ENCODE measurements at places on chromosomes 11 and 22.

- DNase-seq = no peak
Observed at GRCh38 chr22:30121960-30122359, 41.7 kb downstream of the HORMAD2 start.

DNA sequence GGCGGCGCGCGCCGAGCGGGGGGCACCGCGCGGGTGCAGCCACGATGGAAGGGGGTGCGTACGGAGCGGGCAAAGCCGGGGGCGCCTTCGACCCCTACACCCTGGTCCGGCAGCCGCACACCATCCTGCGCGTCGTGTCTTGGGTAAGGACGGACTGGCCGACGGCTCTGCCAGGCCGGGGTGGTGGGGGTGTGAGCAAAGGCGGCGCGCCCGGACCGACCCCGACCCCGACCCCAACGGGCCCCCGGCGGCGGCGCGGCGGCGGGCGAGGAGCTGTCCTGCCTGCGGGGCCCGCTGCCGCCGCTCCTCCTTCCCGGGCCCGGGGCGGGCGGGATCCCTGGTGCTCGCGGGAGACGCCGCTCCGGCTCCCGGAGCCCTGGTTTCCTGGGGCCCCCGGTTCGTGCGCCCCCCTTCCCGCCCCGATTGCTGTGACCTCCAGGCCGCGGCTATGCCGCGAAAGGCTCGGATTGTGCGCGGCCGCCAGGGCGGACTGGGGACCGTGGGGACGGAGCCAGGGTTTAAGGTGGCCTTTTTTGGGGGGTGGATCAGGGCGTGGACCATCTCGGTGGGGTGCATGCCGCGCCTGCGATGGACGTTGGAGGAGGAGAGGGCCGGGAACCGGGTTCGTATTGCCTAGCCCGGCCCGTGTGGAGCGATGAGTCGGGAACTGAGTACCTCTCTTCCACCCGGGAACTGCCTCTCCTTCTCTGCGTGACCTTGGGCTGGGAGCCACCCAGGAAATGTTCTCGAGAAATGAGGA, at the start of gene SYNGR1:
Gene SYNGR1 (plus strand): TSS at position 25 of the 760 bp plus-strand sequence. CDS start 20 bp downstream, at position 45.
- DNase-seq = no peak

- no peak for DNase-seq
Observed at GRCh38 chr11:118975771-118976709, 4.5 kb downstream of the FOXR1 start.

DNA sequence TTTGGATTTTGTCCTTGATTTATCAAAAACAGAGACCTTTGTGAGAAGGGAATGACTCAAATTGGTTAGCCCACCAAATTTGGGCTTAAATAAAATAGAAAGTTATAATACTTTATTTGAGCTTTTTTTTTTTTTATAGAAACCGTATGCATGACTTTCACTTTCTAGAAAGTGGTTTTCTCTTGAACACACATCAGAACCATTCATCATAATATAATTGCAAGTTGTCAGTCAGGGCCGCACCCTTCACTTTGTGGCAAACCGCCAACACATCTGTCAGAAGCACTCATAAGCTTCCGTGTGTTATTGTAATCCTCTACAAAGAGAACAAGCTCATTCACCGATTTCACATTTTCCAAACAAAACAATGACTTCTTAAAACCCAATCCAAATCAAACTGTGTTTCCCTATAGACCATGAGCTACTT, 76.1 kb downstream of the SOX6 start:
- no peak for DNase-seq

DNA sequence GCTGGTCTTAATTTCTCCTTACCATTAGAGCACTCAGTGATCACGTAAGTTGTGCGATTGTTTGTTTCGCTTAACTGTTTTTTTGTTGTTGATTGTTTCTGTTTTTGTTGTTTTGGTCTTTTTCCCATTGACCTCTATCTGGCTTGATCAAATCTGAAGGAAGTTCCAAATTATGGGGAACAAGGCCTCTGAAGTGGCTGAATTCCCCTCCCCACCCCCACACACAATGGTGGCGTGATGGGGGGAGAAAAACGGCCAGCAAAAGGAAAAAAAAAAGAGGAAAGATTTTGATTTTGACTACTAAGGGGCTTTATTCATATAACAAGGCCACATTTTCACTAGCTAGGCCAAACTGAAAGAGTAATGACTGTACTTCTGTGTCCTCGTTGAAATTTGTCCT, 53.6 kb downstream of the OSBPL5 start:
- no peak for DNase-seq

- DNase-seq = no peak
Observed at GRCh38 chr11:68031144-68031464, 623 bp downstream of the NDUFS8 start.

DNA sequence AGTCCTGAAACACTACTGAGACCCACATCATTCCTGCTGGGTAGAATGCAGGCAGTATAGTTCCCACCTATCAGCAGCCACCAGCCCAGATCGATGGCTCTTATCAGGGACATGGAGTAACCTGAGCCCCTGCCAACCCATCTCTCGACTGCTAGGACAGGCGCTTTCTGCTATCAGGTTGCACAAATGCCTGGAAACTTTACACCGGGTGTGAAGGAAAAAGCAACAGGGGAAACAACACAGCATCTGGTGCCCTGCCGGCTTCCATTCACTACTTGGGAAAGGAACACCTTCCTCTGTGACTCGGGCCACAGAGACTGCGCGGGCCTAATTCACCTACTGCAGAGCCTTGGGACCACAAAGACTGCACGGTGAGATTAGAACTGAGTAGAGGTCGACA, 18.5 kb downstream of the RBFOX2 start:
- DNase-seq = no peak

DNA sequence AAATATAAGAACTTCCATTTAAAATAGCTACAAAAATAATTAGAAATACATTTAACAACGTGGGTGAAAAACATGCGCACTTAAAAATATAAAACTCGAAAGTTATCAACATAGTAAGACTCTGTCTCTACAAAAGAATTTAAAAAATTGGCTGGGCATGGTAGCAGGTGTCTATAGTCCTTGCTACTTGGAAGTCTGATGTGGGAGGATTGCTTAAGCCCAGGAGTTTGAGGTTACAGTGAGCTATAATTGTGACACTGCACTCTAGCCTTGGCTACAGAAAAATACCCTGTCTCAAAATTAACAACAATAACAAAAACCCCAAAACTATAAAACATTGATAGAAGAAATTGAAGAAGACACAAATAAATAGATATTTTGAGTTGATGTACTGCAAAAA, 13.8 kb upstream of the CASP12 start:
- DNase-seq = no peak

- DNase-seq = no peak
Observed at GRCh38 chr22:48663297-48663696, 1164.4 kb downstream of the BRD1 start.

DNA sequence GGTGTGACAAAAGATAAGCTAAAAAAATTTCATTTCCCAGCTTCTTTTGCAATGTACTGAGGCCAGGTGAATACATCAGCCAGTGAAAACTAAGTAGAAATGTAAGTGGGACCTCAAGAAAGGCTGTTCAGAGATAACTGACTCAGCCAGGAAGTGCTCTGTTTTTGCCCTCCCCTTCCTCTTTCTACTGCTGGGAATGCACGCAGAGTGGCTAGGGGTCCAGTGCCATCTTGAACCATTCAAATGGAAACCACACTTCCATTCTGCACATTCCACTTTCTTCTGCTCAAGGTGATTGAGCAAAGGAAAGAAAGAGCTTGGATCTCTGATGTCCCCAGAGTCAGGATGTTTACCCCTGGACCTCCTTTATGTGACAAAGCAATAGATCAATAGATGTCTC, 27.8 kb upstream of the LMO2 start:
- DNase-seq = no peak

DNA sequence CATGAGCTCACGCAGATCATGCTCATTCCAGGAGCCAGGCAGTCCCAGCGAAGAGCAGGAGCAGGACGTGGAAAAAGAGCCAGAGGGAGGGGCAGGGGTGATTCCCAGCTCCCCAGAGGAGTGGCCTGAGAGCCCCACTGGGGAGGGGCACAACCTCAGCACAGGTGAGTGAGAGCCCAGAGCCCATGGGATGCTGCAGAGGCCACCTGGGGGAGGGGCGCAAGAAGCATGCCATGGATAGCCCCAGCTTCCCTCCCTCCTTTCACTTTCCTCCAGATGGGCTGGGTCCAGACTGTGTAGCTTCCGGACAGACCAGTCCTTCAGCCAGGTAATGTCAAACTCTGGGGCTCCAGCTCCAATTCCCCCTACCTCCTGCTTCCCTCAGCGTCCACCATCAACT, 6.2 kb downstream of the SMTNL1 start:
- no peak for DNase-seq

DNA sequence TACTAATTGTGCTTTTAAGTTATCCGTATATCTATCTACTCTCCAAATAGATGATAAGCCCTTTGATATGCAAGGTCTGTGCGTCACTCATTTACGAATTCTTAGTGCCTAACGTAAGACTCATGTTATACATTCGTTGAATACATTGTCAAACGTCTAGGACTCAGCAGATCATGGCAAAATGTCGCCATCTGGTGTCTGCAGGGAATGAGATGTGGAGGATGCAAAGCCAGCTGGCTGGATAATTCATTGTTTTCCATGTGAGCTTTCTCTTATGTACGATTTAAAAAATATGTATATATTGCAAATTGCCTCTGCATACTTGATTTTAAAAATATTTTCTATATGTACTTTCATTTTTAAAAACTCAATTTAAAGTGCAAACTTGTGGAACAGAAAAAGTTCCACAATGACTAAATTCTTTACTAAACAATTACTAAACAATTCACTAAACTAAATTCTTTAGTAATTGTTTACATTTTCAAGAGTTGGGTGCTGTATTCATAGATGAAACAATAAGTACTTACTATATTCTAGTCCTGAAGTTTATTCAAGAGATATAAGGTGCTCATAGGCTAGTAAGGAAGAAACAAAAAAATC, 33.8 kb downstream of the ZNF202 start:
- DNase-seq = peak; percentile 10

- DNase-seq = no peak
Observed at GRCh38 chr22:17951315-17951714, 73.0 kb downstream of the MICAL3 start.

DNA sequence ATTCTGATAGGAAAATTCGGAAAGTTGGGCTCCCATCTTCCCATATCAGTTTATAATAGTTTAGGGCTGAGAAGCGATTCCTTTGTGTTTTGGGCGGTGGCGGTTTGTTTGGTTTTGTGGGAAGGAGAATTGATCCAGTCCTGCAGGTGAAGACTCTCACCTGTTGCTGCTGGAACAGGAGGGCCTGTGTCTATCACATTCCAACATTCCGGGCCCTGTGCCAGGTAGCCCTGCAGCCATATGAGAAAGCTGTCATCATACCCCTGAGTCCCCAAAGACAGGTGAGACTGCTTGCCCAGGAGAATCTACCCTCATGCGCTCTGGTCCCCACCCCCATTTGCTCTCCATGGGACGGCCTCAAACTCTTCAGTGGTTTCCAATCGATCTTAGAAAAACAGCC, 62.1 kb downstream of the TRAF6 start:
- no peak for DNase-seq

GRCh38 chr22:19800761-19801244, 40.2 kb downstream of the TBX1 start:
- DNase-seq = no peak

DNA sequence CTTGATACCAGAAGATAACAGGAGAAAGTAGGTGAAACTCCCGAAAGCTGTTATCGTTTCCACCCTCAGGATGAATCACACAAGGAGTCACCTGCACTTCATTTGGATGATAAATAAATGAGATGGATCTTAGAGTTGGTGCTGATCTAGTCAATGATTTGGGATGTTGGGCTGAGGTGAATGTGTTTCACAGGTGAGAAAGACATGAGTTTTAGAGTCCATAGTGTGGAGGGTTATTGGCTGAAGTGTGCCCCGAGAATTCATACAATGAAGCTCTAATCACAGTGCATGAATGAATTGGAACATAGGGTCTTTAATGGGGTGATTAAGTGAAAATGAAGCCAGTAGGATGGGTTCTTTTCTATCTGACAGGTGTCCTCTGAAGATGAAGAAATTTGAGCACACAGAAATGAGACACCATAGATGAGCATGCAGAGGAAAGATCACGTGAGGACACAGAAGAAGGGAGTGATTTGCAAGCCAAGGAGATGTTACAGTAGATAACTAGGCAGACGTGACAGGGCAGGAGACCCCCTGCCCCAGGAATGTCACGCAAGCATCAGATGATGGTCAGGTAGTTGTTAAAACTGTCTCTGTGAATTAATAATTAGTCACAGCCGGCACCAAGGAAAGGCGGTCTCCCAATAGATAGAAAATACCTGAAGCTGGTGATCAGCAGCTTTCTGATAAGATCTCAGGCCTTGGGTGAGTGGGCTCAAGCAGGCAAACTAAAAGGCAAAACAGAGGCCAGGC, 60.3 kb upstream of the IGLL5 start:
- no peak for DNase-seq

GRCh38 chr22:45529971-45530575, 27.4 kb downstream of the FBLN1 start:
- DNase-seq = no peak

GRCh38 chr11:77140231-77140851, 12.3 kb downstream of the MYO7A start:
- DNase-seq = no peak

GRCh38 chr11:32983506-32983905, 32.2 kb upstream of the DEPDC7 start:
- no peak for DNase-seq

- DNase-seq = no peak
Observed at GRCh38 chr11:76601272-76601671, 69.3 kb downstream of the LRRC32 start.

DNA sequence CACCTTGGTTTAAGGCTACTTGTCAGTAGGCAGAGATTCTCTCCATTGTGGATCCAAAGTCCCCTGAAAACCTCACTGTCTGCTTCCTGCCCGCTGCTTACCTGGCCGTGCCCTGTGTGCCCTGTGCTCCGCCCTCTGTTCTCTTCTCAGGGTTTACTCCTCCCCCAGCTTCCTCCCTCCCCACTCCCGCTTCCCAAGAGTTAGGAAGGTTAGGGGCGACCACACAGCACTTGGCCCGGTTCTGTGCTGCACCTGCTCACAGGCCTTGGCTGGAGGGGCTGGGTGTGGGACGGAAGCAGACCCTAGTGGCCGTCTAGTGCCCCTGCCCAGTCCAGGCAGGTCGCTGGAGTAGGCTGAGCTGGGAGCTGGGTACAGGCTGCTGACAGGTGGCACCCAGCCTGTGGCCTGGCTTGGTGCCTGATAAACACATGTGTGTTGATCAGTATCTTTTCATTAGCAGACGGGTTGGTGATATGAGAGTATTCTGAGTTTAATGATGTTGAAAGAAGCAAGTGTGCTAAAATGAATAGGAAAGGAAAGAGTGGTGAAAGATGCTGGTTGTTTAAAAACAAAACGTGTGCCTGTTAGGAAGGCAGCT, 40.5 kb downstream of the GRAMD4 start:
- DNase-seq = no peak

- no peak for DNase-seq
Observed at GRCh38 chr11:110747531-110747930, 35.3 kb upstream of the ARHGAP20 start.

GRCh38 chr22:48438800-48439559, 1388.7 kb downstream of the BRD1 start:
- DNase-seq = no peak

DNA sequence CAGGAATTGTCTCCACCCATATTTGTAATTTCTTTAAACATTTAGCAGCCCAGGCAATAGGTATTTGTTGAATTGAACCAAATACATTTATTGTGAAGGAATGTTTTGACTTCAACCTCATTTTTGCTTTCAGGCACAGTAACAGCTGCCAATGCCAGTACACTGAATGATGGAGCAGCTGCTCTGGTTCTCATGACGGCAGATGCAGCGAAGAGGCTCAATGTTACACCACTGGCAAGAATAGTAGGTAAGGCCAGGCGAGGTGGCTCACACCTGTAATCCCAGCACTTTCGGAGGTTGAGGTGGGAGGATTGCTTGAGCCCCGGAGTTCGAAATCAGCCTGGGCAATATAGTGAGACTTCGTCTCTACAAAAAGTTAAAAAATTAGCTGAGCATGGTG, 20.9 kb downstream of the ACAT1 start:
- no peak for DNase-seq

- DNase-seq = no peak
Observed at GRCh38 chr22:21624120-21624879, 5.5 kb downstream of the YDJC start.

All from activated CD4-positive, alpha-beta T cell treated with anti-CD3 and anti-CD28 coated beads, Interleukin-2, amount 50 U/mL, for 24 hours (primary cell).